Mesenteric fat pad (tissue), 1 donor: ENCODE measurements at places on chromosomes 13 and 19. TPM values are rescaled to one million over a fixed set of nuclear protein-coding genes. Genes with fewer than 3 reads are reported as not detected.

GJB2 gene
- total RNA-seq = 0.26 TPM

RNASEH2B gene
- total RNA-seq = 31.6 TPM

TEX26 gene
- 0.45 TPM for total RNA-seq

PBX4 gene
- 2.0 TPM for total RNA-seq

SLC25A41 gene
- total RNA-seq = not detected

ITGBL1 gene
- 5.1 TPM for total RNA-seq

LIN7B gene
- 4.2 TPM for total RNA-seq

SLC10A2 gene
- not detected for total RNA-seq

FFAR3 gene
- 1.4 TPM for total RNA-seq

ANKLE1 gene
- 0.55 TPM for total RNA-seq

SSC5D gene
- total RNA-seq = 13.9 TPM

PLIN4 gene
- total RNA-seq = 2,078 TPM

MUC16 gene
- total RNA-seq = 0.90 TPM

NKPD1 gene
- not detected for total RNA-seq

ARHGAP45 gene
- total RNA-seq = 25.5 TPM

SIGLEC8 gene
- total RNA-seq = 0.39 TPM

OR7C1 gene
- not detected for total RNA-seq

FCER2 gene
- total RNA-seq = 0.67 TPM

PCDH17 gene
- 1.7 TPM for total RNA-seq

LYL1 gene
- 11.5 TPM for total RNA-seq

ADGRE2 gene
- total RNA-seq = 10.9 TPM

GSX1 gene
- total RNA-seq = not detected

ZNF649 gene
- 7.7 TPM for total RNA-seq

AP2S1 gene
- total RNA-seq = 228 TPM

ATP1A3 gene
- not detected for total RNA-seq

KASH5 gene
- total RNA-seq = not detected

RFPL4AL1 gene
- total RNA-seq = not detected

SYNGR4 gene
- not detected for total RNA-seq
